ENCODE measurements at places on chromosomes 16 and 17. TPM values are rescaled to one million over a fixed set of nuclear protein-coding genes. Genes with fewer than 3 reads are reported as not detected.

- no peaks in the 10 kb centered on the region for H3K27me3 ChIP-seq
- no peak overlapping the region for H3K27ac ChIP-seq
- no peaks in the 10 kb centered on the region for H3K36me3 ChIP-seq
- no peak overlapping the region for H3K4me3 ChIP-seq
- DNase-seq, result peak; percentile 21
- peaks cover 24% of the 10 kb centered on the region for H3K4me1 ChIP-seq
Measured at GRCh38 chr17:78368348-78368747, 8.5 kb upstream of the SOCS3 start.

GRCh38 chr17:35460354-35460851 is 11.8 kb upstream of the SLFN13 start:
- peaks cover 28% of the 10 kb centered on the region for H3K27me3 ChIP-seq
- H3K4me3 ChIP-seq, result no peak overlapping the region
- H3K36me3 ChIP-seq, result no peaks in the 10 kb centered on the region
- no peaks in the 10 kb centered on the region for H3K4me1 ChIP-seq
- no peak for DNase-seq

DNA sequence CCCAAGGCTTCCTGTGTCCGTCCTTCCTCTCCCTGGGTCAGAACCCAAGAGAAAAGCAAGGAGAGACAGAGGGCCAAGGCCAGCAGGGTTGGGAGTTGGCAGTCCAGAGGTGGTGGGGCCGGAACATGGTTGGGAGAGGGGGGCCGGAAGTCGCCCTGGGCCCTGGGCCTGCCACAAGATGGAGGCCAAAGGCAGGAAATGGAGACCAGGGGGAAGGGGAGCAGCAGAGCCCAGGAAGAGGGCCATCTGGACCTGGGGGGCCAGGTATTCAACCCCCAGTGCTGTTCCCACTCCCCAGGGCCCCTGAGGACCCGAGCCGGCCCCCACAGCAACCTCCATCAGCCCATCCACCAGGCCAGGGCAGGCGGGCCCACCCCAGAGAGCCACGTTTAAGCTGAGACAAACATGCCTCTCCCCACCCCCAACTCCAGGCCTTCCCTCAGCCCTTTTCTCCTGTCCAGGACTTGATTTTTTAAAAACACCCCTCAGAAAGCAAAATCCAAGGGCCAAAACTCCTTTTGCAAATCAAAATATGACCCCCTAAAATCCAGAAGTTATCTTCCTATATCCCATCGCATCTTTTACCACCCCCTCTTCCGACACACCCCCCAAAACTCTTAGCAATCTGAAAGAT is 4.4 kb upstream of the BCL6B start:
- H3K4me3 ChIP-seq, result peak overlapping the region; percentile 79
- peak; percentile 69 for DNase-seq
- H3K36me3 ChIP-seq, result peaks cover 11% of the 10 kb centered on the region
- H3K27me3 ChIP-seq, result peaks cover 4% of the 10 kb centered on the region
- H3K4me1 ChIP-seq, result peaks cover 61% of the 10 kb centered on the region

- H3K36me3 ChIP-seq, result peaks cover 33% of the 10 kb centered on the region
- H3K27me3 ChIP-seq, result no peaks in the 10 kb centered on the region
- peaks cover 23% of the 10 kb centered on the region for H3K4me1 ChIP-seq
- DNase-seq, result peak; percentile 54
- peak overlapping the region; percentile 32 for H3K27ac ChIP-seq
Measured at GRCh38 chr17:31859487-31860008, 504 bp upstream of the COPRS start.

DNA sequence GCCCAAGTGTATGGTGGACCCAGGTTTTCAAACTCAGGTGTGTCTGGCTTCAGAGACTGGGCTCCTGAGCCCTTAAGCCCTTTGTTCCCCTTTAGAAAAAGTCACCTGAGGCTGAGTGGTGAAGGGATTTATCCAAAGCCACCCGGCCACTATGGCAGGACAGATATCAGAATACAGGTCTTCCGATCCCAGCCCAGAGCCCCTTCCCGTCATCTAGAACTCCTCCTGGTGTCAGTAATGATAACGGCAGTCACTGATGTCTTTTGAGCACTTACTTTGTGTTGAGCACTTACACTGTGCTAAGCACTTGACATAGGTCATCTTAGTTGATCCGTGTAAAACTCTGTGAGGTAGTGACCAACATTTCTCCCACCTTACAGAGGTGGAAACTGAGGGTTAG is 16.6 kb downstream of the NOD2 start:
- no peak overlapping the region for H3K27ac ChIP-seq
- no peaks in the 10 kb centered on the region for H3K36me3 ChIP-seq
- peaks cover 3% of the 10 kb centered on the region for H3K27me3 ChIP-seq
- H3K4me3 ChIP-seq, result no peak overlapping the region
- no peak for DNase-seq

DNA sequence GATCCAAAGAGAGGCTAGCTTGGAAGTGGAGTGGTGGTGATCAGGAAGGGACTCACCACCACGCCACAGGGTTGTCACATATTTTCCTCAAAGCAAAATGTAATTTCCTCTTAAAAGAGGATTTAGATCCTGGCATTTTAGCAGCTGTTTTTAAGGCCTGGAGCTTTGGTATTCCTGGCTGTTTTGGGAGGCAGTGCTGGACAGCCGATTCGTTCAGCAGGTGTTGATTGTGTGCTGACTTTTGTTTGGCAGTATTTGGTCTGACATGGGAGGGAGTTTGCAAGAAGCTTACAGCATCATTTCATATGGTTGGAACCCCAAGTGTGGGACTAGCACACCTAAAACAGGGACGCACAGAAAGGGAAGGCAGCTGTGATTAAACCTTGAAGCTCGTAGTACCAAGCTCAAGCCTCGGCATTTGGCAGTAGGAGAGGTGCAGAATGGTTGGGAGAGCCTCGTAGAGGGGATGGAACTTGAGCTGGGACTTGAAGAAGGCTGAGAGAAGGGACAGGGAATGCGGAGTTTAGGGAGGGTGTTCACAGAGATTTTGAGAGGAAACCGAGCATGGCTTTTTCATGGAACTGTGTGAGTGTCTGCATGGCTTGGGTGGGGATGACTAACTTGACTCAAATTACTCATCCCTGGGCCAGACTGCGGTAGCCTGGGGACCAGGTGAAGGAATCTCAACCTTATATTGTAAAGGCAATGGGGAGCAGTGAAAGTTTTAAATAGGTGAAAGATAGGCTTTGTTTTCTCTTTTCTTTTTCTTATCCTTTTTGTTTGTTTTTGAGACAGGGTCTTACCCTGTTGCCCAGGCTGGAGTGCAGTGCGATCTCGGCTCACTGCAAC is 52.3 kb downstream of the RPTOR start:
- no peak overlapping the region for H3K27ac ChIP-seq
- no peak for DNase-seq
- H3K4me1 ChIP-seq, result peaks cover 8% of the 10 kb centered on the region
- H3K27me3 ChIP-seq, result no peaks in the 10 kb centered on the region

GRCh38 chr17:39222866-39223834 is 2.6 kb downstream of the STAC2 start:
- no peaks in the 10 kb centered on the region for H3K36me3 ChIP-seq
- H3K4me1 ChIP-seq, result peaks cover 16% of the 10 kb centered on the region
- DNase-seq, result peak; percentile 93
- H3K27ac ChIP-seq, result no peak overlapping the region
- H3K4me3 ChIP-seq, result no peak overlapping the region

The TMEM94 gene
- total RNA-seq, result 38.0 TPM

The KRTAP3-1 gene
- total RNA-seq, result not detected

The NPIPA5 gene
- total RNA-seq, result 5.4 TPM
